ENCODE measurements at places on chromosomes 3 and 15.

DNA sequence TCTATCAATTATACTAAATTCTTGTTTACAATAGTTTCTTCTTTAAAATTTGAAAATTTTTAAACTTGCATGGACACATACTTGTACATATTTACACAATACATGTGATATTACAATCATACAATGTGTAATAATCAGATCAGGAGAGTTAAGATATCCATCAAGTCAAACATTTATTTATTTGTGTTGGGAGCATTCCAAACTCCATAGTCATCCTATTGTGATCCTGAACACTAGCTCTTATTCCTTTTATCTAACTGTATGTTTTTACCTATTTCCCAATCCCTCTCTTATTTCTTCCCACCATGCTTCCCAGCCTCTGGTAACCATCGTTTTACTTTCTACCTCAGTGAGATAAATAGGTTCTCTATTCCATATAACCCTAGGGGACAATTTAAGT, 1219.2 kb downstream of the ZPLD1 start:
- no peak for DNase-seq
- H3K27me3 ChIP-seq = no peaks in the 10 kb centered on the region
- no peaks in the 10 kb centered on the region for H3K36me3 ChIP-seq

- DNase-seq = no peak
- H3K27me3 ChIP-seq = no peaks in the 10 kb centered on the region
- no peaks in the 10 kb centered on the region for H3K4me1 ChIP-seq
These were observed 780.8 kb upstream of the GOLIM4 start for GRCh38 chr3:168876346-168877035.

- H3K27me3 ChIP-seq = no peaks in the 10 kb centered on the region
- no peaks in the 10 kb centered on the region for H3K36me3 ChIP-seq
These were observed 518.0 kb upstream of the NR2F2 start for GRCh38 chr15:95812491-95812890.

- peak overlapping the region; percentile 80 for H3K27ac ChIP-seq
- H3K27me3 ChIP-seq = no peaks in the 10 kb centered on the region
- H3K4me1 ChIP-seq = peaks cover 19% of the 10 kb centered on the region
- no peaks in the 10 kb centered on the region for H3K36me3 ChIP-seq
- no peak overlapping the region for H3K4me3 ChIP-seq
- DNase-seq = peak; percentile 83
These were observed 40.2 kb upstream of the IDH2 start for GRCh38 chr15:90142216-90143165.

- no peaks in the 10 kb centered on the region for H3K4me1 ChIP-seq
- peaks cover 34% of the 10 kb centered on the region for H3K36me3 ChIP-seq
These were observed 68.1 kb downstream of the SYNM start for GRCh38 chr15:99172989-99173388.

DNA sequence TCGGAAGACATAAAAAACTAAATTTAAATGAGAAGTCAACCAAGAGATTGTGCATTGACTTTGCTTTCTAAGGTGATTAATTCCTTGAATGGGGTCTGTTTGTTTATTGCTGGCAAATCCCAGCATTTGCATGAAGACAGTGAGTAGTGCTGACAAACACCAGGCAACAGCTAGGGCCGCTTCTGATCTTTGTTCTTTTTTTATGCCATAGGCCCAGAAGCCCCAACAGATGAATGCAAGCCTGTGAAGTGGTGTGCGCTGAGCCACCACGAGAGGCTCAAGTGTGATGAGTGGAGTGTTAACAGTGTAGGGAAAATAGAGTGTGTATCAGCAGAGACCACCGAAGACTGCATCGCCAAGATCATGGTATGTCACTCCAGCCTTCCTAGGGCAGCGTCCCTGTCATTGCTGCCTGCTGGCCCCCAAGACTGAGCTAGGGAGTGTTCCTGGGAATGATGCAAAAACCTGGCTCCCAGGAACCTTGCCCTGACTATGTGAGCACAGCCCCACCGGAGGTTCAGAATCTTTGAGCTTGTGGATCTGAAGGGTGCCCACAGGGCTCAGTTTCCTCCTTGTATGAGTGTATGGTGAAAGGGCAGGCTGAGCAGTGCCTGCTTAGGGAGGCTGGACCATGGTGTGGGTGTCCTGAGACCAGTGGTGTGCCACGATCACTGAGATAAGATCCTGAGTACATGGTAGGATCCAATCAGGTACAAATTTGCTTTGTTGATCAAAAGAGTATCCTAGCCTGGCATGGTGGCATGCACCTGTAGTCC, 13.0 kb downstream of the TF start:
- no peak overlapping the region for H3K27ac ChIP-seq
- no peaks in the 10 kb centered on the region for H3K4me1 ChIP-seq
- DNase-seq = no peak
- H3K27me3 ChIP-seq = peaks cover 7% of the 10 kb centered on the region
- no peaks in the 10 kb centered on the region for H3K36me3 ChIP-seq

DNA sequence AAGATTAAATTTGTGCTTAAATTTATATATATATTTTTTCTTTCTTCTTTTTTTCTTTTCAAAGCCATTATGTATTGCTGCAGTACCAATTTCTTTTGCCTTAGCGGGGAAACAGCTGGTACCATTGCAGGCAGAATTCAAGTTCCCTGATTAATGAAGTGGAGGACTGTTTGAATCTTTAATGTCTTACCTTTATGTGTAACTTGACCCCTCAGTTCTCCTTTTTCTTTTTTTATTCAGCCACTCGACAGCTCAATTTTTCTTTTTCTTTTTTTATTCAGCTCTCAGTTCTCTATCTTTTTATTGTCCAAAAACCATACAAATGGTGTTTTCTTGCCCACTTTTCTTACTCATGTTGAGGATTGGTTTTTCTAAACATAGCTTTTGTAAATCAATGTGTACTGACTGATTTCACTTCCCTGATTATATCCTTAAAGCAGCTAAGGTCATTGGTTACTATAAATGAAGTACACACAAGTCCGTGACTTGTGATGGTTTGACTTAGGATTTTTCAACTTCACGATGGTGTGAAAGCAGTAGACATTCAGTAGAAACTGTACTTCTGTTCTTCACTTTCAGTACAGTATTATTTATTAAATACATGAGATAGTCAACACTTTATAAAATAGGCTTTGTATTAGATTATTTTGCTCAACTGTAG, 22.8 kb downstream of the ATP2C1 start:
- H3K27me3 ChIP-seq = no peaks in the 10 kb centered on the region
- H3K4me3 ChIP-seq = no peak overlapping the region
- H3K27ac ChIP-seq = no peak overlapping the region
- H3K4me1 ChIP-seq = no peaks in the 10 kb centered on the region
- no peaks in the 10 kb centered on the region for H3K36me3 ChIP-seq
- DNase-seq = no peak
